ENCODE measurements at places on chromosomes 16 and 17.

GRCh38 chr17:28331891-28332420 is 3.3 kb downstream of the IFT20 start:
- peaks cover 34% of the 10 kb centered on the region for H3K4me1 ChIP-seq
- no peak overlapping the region for H3K4me3 ChIP-seq
- no peak overlapping the region for H3K27ac ChIP-seq

GRCh38 chr17:79339321-79339720 is 264.7 kb downstream of the ENGASE start:
- no peak overlapping the region for H3K4me3 ChIP-seq
- H3K27me3 ChIP-seq: peaks cover 8% of the 10 kb centered on the region
- H3K4me1 ChIP-seq: peaks cover 3% of the 10 kb centered on the region
- no peak for DNase-seq
- H3K27ac ChIP-seq: no peak overlapping the region
- no peaks in the 10 kb centered on the region for H3K36me3 ChIP-seq

GRCh38 chr16:15993946-15994665 is 44.7 kb downstream of the ABCC1 start:
- no peaks in the 10 kb centered on the region for H3K27me3 ChIP-seq
- no peak for DNase-seq
- peaks cover 65% of the 10 kb centered on the region for H3K4me1 ChIP-seq
- H3K4me3 ChIP-seq: no peak overlapping the region
- H3K36me3 ChIP-seq: peaks cover 24% of the 10 kb centered on the region
- H3K27ac ChIP-seq: no peak overlapping the region

- peaks cover 37% of the 10 kb centered on the region for H3K4me1 ChIP-seq
- no peaks in the 10 kb centered on the region for H3K27me3 ChIP-seq
- H3K36me3 ChIP-seq: peaks cover 38% of the 10 kb centered on the region
- peak overlapping the region; percentile 69 for H3K27ac ChIP-seq
- no peak for DNase-seq
- peak overlapping the region; percentile 100 for H3K4me3 ChIP-seq
These were observed 600 bp upstream of the BLTP2 start for GRCh38 chr17:28645576-28645939.

GRCh38 chr16:51542981-51543815 is 392.1 kb upstream of the SALL1 start:
- no peaks in the 10 kb centered on the region for H3K36me3 ChIP-seq
- no peaks in the 10 kb centered on the region for H3K27me3 ChIP-seq
- H3K27ac ChIP-seq: no peak overlapping the region
- no peaks in the 10 kb centered on the region for H3K4me1 ChIP-seq
- no peak for DNase-seq
- H3K4me3 ChIP-seq: no peak overlapping the region

GRCh38 chr16:73043828-73044467 is 4.0 kb downstream of the ZFHX3 start:
- peaks cover 6% of the 10 kb centered on the region for H3K4me1 ChIP-seq
- no peak overlapping the region for H3K4me3 ChIP-seq
- H3K27me3 ChIP-seq: peaks cover 20% of the 10 kb centered on the region
- no peak overlapping the region for H3K27ac ChIP-seq

DNA sequence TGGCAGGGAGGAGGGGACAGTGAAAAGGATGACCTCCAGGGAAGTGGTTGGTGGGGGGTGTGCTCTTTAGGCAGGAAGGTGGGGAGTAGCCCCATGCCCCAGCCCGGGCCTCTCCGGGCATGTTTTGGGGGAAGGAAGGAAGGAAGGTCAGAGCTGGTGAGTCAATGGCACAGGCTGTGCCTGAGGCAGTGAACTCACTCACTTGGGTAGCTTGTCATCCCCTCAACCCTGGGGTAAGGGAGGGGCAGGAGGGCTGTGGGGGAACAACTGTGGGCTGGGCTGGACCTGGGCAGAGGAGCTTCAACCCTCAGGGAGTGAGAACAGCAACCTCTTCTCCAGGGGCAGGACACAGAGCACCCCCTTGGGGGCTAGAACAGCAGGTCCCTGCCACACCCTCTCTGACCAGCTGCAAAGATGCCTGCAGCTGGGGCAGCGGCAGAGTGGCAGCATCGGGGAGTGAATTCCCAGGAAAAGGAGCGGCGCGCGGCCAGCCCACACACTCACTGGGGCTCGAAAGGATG is 6.3 kb downstream of the CSF3 start:
- H3K4me3 ChIP-seq: no peak overlapping the region
- no peaks in the 10 kb centered on the region for H3K27me3 ChIP-seq
- peaks cover 10% of the 10 kb centered on the region for H3K4me1 ChIP-seq
- no peak overlapping the region for H3K27ac ChIP-seq
- H3K36me3 ChIP-seq: peaks cover 31% of the 10 kb centered on the region

DNA sequence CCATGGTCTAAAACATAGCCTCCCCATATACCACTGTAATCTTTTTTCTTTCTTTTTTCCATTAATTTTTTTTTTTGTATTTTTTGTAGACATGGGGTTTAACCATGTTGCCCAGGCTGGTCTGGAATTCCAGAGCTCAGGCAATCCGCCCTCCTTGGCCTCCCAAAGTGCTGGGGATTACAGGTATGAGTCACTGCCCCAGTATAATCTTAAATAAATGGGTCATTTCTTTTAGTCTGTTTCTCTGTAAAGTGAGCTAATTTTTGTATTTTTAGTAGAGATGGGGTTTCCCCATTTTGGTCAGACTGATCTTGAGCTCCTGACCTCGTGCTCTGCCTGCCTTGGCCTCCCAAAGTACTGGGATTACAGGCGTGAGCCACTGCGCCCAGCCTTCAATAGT is 5.7 kb upstream of the NME1 start:
- peak overlapping the region; percentile 54 for H3K27ac ChIP-seq
- H3K4me1 ChIP-seq: peaks cover 22% of the 10 kb centered on the region
- H3K4me3 ChIP-seq: no peak overlapping the region
- H3K36me3 ChIP-seq: no peaks in the 10 kb centered on the region
- DNase-seq: no peak

- no peaks in the 10 kb centered on the region for H3K4me1 ChIP-seq
- H3K27me3 ChIP-seq: no peaks in the 10 kb centered on the region
- no peaks in the 10 kb centered on the region for H3K36me3 ChIP-seq
These were observed 28.6 kb downstream of the NPTX1 start for GRCh38 chr17:80447790-80448189.

DNA sequence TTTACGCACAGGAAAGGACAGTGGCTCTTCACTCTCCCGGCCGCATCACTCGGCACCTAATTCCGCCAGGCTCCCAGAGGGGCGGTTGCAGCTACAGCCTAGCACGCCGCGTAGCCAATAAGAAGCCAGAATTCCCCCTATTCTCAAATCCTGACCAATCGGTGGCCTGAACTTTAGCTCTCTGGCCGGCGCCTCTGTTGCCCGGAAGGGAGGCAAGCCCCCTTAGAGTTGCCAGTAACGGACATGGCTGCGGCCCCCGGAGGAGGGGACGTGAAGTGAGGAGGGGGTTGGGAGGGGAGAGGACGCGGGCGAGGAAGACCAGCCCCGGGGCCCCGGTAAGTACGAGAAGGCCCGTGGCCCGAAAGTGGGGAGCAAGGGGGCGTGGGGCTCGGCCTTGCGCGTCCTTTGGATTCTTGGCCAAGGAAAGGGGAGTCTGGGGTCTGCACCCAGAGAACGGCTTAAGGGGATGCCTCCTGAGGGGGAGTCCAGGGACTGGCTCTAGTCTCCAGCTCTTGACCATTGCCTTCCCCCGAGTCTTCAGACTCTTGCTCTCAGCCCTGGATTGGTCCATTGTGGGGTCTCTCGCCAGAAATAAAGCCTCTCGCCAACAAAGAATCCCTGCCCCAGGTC is at the start of gene TMEM94:
Gene TMEM94, plus strand, starts transcription at position 219 of the 630 bp plus-strand sequence. CDS start 15,271 bp downstream, outside the sequence.
- peaks cover 31% of the 10 kb centered on the region for H3K4me1 ChIP-seq
- H3K36me3 ChIP-seq: peaks cover 1% of the 10 kb centered on the region
- peak within 1 kb of the TSS; percentile 82 for H3K4me3 ChIP-seq
- H3K27me3 ChIP-seq: no peaks in the 10 kb centered on the region
- peak; percentile 87 for DNase-seq
- peak within 1 kb of the TSS; percentile 82 for H3K27ac ChIP-seq

DNA sequence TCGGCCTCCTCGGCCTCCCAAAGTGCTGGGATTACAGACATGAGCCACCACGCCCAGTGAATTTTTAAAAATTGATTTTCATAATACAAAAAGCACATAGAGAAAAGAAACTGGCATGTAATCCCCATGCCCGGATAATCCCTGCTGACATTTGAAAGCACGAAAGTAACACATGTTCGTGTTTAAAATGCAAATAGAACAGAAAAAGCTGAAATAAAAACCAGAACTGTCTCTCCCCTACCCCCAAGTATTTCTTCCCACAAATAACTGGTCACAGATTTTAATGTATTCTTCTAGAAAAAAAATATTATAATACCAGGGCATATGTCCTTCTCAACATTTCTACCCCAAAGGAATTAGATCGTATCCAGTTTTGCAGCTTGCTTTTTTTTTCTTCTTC is 222.9 kb downstream of the SLC39A11 start:
- no peak for DNase-seq
- H3K4me1 ChIP-seq: peaks cover 28% of the 10 kb centered on the region
- no peak overlapping the region for H3K27ac ChIP-seq
- H3K27me3 ChIP-seq: no peaks in the 10 kb centered on the region
- peaks cover 4% of the 10 kb centered on the region for H3K36me3 ChIP-seq

DNA sequence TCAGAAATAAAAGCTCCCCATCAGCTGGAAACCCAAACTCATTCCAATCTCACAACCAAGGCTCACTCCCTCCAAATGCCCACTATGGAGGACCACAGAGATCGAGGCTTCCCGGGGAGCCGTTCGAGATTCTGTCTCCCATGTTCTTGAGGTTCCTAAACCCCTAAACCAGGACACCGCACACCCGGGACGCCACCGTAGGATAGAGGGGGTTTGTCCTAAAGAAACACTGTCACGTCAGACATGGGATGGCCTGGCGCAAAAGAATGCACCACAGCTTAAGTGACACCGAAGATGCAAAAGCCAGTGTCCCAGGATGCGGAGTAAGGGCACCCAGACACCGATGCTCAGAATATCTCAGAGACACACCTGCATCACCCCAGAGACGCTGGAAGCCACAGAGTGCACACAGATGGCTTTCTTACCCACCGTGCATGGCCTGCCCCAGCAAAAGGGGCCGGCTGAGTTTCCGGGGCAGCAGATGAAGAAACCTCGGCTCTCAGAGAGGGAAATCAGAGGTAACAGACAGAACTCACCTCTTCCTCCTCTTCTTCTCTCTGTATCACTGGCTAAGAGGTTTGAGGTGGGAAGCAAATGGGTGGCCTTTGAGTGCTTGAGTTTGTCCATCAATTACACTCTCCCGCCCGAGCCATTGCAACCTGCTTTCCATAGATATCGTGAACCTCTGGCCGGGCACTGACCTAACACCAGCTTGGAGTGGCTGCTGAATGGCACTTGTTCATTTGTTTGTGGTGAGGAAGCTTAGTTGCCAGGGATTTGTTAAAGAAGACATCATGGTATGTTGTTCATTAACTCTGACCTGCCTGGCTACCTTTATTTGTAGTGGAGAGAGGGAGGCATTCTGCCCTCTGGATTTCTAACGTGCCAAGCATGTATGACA is 65.1 kb upstream of the TNRC6C start:
- H3K27ac ChIP-seq: no peak overlapping the region
- DNase-seq: no peak
- H3K27me3 ChIP-seq: peaks cover 5% of the 10 kb centered on the region
- H3K36me3 ChIP-seq: no peaks in the 10 kb centered on the region
- peaks cover 15% of the 10 kb centered on the region for H3K4me1 ChIP-seq

DNA sequence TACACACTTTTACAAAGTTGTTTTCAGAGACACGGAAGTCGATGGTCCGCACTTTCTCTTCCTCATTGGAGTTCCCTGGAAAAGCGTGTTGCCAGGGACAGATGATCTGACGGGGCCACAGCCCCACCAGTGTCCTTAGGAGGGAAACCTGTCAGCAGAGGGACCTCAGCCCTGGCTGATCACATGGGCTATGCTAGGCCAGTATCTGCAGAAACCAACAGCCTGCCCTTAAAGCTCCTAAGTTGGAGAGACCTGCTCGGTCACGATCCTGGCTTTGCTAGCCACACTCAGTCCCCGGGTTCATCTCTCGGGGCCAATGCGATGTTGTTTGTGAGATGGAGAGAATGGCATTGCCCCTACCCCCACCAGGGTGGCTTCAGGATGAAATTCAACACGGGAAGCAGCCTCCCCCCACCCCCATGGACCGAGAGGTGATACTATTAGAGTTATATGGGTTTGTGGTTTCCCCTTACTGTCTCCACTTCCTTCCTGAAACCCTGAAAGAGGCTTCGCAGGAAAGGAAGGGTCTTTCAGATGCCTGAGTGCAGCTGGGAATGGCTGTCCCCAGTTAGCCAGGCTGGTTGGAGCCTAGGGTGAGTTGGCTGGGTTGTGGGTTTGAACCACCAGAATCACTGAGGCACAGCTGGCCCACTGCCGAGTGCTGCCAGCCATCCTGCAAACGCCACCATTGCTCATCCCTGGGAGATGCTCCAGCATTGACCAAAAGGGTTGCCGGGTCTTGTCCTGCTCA is 16.6 kb downstream of the RMI2 start:
- peak overlapping the region; percentile 29 for H3K27ac ChIP-seq
- no peaks in the 10 kb centered on the region for H3K36me3 ChIP-seq
- DNase-seq: peak; percentile 45
- H3K4me3 ChIP-seq: peak overlapping the region; percentile 51

- peaks cover 56% of the 10 kb centered on the region for H3K4me1 ChIP-seq
- H3K36me3 ChIP-seq: peaks cover 11% of the 10 kb centered on the region
- H3K27ac ChIP-seq: no peak overlapping the region
- no peak for DNase-seq
- no peak overlapping the region for H3K4me3 ChIP-seq
- no peaks in the 10 kb centered on the region for H3K27me3 ChIP-seq
These were observed 169.8 kb downstream of the LAT start for GRCh38 chr16:29154676-29155121.

DNA sequence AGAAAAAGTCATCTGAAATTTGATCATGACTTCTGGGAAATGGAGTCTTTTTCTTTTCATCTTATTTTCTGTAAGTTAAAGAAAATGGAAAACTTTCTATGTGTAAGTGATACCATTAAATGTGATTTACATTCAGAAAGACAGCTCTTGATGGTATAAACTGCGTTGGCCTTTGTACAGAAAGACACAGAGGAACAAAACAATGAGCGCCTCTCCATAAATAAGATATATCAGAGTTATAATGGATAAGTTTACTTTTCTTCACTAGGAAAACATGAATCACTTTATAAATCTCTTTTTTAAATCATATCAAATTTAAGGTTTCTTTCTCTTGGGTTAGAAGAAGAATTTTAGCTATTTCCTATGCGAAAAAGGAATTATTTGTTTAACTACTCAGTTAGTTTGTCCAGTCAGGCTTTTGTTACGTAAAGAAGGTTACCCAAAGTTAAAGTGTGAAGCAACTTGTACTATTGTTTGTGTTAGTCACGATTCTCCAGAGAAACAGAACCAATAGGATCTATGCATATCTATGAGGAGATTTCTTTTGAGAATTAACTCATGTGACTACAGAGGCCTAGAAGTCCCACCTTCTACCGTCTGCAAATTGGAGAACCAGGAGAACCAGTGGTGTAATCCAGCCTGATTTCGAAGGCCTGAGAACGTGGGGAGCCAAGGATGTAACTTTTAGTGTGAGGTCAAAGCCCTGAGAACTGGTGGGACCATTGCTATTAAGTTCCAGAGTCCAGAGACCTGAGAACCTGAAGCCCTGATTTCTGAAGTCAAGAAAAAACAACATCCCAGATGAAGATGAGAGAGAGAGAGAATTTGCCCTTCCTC is 295.4 kb upstream of the KCNJ16 start:
- no peak for DNase-seq
- no peak overlapping the region for H3K27ac ChIP-seq
- no peak overlapping the region for H3K4me3 ChIP-seq
- H3K27me3 ChIP-seq: peaks cover 2% of the 10 kb centered on the region
- H3K4me1 ChIP-seq: no peaks in the 10 kb centered on the region

- peaks cover 17% of the 10 kb centered on the region for H3K4me1 ChIP-seq
- H3K27ac ChIP-seq: peak overlapping the region; percentile 62
- H3K27me3 ChIP-seq: peaks cover 21% of the 10 kb centered on the region
These were observed 725 bp downstream of the ABCA3 start for GRCh38 chr16:2339521-2340484.
